ENCODE measurements at places on chromosomes 12 and 14.

- DNase-seq = no peak
Observed at GRCh38 chr12:109433618-109434017, 43.5 kb downstream of the KCTD10 start.

GRCh38 chr12:67741270-67741669, 92.7 kb downstream of the DYRK2 start:
- DNase-seq = no peak

DNA sequence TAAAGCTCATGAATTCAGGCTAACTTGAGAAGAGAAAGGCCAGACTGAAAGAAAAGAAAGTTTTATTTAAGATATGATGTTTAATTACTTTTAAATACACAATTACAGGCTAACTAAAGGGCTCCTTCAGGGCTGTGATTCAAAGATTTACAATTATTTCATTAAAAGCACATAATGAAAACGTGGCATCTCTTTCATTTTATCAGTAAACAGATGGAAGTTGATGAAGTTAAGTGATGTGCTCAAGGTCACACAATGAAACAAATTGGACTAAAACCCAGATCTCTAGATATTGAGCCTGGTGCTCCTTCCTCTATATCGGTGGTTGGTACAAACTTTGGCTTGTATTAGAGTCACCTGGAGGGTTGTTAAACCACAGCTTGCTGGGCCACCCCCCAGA, 13.5 kb upstream of the NFKBIA start:
- no peak for DNase-seq

DNA sequence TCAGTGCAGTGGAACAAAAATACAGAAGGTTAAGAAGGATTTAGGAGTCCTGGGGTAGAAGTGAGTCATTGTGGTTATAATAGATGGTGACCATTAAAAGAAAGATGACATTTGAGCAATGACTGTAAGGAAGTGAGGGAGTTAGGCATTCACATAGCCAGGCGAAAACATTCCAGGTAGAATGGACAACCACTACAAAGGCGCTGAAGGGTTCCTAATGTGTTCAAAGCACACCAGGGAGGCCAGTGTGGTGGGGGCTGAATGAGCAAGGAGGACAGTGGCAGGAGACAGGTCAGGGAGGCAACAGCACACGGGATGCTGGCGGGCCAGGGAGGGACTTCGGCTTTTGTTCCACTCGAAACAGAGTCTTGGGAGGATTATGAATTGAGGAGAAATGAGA, 129.9 kb downstream of the NPAS3 start:
- no peak for DNase-seq

DNA sequence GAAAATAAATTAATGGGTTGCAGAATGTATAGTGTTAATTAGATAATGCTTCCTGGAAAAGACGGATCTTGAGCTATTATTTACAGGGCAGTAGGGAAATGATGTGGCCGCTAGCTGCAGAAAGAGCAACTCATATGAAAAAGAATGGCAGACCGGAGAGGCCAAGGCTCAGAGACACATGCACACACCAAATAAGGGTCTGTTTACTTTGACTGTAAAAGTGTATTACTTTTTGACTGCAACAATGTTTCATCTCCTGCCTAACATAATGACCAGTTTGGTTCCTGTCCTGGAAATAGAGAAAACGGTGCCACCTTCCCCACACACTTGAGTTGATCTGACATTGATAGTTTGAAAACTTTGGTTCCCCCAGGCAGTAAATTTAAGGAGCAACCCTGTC, 290.9 kb downstream of the CACNA1C start:
- no peak for DNase-seq

- DNase-seq = no peak
Observed at GRCh38 chr12:18165422-18165871, 75.5 kb upstream of the RERGL start.

DNA sequence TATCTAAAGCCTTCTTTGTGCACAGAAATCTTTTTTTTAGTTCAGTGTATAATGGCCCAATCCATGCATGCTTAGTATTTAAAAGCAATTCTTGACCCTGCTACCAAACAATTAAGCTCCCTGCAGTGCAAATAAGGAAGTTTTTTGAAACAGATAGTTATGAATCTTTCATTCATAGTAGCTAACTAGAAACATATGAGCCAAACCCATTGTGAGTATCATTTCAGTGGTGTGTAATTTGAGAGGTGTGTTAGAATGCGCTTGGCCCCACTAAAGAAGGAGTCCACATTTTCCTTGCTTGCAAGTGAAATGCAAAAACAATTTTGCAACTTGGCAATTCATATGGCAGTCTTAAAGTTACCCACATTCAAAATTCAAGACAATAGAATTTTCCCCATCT, 14.4 kb downstream of the EPS8 start:
- DNase-seq = peak; percentile 67

DNA sequence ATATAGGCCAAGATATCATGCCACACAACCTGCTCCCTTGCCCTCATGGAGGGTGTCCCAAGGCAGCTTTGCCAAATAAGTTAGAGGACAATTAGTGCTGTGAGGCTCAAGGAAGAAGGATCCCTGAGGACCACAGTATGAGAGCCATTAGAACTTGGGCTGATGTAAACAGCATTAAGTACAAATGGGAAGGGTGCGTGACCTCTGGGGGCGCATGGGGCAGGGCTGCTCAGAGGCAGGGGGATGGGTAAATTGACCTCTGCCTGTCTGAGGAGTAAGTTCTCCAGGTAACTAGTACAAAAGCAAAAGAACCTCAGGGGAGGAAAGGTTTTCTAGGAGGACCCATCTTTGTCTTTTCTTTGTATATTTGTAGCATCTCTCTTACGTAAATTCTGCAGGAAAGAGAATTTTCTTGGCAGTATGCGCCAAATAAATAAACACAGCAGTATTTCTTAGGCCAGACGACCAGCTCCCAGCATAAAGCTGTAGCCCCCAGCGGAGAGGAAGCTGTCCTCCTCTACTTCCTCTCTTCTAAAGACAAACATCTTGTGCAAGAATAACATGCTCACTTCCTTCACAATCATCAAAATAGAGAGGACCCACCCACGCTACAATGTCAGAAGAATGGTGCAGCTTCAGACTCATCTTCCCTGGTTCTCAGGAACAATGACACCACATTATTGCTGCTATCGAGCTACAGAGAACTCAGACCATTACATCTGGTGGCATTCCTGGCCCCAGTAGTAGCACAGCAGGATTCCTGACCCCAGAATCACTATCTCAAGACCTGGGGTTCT, 16.4 kb upstream of the VWF start:
- no peak for DNase-seq

DNA sequence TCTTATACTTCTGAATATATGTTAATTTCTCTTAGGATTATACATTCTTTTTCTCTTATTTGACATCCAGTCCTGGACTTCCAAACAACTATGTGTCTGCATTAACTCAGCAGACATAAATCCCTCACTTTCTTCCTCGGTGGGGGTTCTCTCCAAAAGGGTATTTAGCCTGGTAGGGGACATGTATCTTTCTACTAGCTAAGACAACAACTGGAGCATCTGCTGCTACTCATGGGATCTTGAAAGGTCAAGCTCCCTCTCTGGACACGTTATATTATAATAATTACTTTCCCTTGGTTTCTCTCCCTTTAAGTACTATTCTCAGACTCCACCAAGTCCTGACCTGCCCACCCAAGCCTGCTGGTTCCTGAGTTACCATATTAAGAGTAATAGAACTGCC, 983.7 kb upstream of the FLRT2 start:
- DNase-seq = no peak

DNA sequence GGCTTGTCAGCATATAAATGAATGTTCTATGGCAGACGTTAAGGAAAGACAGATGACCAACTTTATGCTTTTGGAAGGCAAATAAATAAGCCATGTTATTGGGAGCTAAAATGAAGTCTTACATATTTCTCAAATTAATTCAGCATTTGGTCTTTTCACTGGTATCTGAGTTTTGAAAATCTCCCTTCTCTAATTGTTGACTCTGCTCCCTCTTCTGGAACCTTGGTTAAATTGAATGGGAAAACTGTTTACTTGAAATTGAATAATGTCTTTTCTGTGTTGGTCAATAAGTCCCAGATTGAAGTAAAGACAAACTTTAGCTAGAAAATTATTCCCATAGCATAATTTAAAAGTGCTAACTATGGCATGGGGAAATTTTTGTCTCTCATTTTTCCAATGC, 38.7 kb downstream of the LGR5 start:
- DNase-seq = no peak

DNA sequence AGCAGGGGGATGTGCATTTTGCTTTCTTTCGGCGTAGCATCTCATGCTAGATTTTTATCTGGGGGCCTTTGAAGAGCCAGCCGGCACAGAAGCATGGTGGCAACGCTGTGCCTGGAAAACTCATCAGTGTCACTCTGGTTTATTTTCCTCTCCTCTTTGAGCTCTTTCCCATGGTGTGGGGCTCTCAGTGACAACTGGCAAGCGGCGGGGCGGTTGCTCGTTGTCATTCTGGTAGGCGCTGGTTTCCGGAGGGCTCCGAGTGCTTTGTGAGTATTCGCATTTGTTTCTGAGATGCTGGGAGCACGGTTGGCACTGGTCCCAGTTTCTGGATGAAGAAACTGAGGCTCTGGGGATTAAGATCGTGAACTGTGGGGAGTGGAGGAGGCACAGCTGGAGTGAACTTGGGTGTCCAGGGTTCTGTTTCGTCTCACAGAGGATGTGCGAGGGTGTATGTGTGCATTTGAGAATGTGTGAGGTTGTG, 23.3 kb downstream of the TPCN1 start:
- no peak for DNase-seq

- no peak for DNase-seq
Observed at GRCh38 chr14:60760209-60760608, 25.6 kb downstream of the MNAT1 start.

DNA sequence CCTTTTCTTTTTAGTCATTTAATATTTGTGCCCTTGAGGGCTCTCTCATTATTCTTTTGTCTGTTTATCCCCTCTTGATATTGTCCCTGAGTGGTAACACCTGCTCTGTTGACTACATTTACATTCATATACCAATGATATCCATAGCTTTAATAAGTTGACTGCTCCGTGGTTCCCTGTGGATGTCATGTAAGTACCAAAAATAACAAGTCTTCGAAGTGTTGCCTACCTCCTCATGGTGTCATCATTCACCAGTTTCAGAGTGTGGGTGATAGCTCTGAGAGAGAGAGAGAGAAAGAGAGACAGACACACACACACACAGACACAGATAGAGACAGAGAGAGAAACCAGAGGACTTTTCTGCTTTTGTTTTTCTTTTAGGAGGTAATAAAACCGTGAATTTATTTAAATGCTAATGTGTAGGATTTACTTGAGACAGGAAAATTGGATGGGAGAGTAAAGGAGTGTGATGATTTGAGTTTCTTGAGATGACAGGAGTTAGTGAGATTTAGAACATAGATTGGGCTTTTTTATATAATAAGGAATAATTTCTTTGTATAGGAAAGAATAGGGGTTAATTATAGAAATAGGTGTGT, 52.2 kb downstream of the PAPOLA start:
- no peak for DNase-seq

DNA sequence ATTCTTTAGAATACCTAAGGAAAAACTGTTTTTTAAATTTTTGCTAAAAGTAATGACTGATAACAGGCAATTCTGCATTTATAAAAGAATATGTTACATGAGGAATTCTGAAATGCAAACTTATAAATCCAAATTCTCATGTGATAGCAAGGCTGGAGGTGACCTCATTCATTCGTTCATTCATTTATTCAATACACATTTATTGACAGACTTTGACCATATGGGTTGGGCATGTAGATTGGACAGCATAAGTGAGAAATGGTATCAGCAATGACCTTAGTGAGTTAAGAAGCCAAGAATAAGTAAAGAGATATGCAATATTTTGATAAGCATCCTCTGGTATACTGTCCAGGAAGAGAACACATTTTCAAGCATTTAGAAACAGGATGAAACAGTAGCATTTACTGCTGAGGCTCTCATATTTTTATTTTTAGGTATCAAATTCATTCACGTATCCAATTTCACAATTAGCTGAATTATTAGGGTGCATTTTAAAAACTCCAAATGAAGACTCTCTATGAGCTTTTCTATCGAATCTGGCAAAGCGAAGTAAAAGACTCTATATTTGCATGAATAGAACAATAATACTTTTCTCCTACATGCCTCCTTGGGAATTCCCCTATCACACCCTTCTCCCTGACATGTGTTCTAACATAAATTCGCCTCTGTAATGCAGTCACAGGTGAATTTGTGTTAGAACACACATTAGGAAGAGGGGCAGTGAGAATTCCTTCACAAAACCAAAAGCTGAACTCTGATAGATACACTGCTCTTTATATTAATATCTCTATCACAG, 49.9 kb downstream of the PEBP1 start:
- DNase-seq = no peak

GRCh38 chr12:7695237-7695560, 376 bp downstream of the GDF3 start:
- DNase-seq = no peak

- DNase-seq = no peak
Observed at GRCh38 chr12:94430304-94430703, 29.4 kb downstream of the CEP83 start.

- DNase-seq = no peak
Observed at GRCh38 chr14:99001241-99001640, 270.8 kb downstream of the BCL11B start.

DNA sequence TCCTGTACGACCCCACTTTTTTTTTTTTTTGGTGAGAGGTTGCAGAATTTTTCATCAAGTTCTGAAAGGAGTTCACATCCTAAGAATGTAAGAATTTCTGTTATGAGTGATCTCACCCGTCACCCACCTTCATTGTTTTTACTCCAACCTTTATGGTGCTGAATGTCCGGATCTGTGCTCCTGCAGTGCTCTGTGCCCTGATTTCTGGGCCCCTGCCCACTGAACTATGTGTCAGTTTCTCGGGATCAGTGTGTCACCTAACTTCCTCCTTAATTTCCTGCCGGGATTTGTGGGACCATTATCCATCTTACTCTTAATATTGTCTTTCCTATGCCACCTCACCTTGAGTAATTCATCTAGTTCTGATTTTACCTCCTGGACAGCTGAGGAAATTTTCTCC, 11.6 kb downstream of the RASSF8 start:
- no peak for DNase-seq

DNA sequence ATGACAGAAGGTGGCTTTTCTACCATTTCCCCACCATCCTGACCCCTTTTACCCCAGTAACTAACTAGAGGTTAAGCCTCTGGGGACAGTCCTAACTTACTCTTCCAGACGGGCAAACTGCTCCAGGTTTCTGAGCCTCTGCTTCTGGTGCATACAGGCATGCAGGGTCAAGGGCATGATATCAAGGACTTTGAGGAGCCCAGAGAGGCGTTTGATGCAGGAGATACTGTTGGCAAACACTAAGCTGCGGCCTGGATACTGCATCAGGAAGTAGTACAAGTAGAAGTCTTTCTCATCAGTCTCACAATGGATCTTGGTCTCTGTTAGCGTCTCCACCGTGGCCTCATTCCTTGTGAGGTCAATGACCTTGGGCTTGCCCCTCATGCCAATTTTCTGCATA, 21.0 kb downstream of the DDX24 start:
- DNase-seq = no peak

GRCh38 chr14:69887740-69888657, 8.8 kb downstream of the SMOC1 start:
- DNase-seq = no peak

Measured in AG09319 (cell line).